Lower lobe of right lung (tissue), 2 donors: ENCODE measurements at places on chromosomes 3 and 15. TPM values are rescaled to one million over a fixed set of nuclear protein-coding genes. Genes with fewer than 3 reads are reported as not detected.

The ABHD5 gene
- total RNA-seq, result 59.2 TPM

The SMCO1 gene
- total RNA-seq, result not detected

The ERC2 gene
- total RNA-seq, result 1.5 TPM

The SCG3 gene
- total RNA-seq, result 0.18 TPM

- no peak overlapping the region for H3K4me3 ChIP-seq
- no peaks in the 10 kb centered on the region for H3K4me1 ChIP-seq
- H3K36me3 ChIP-seq, result no peaks in the 10 kb centered on the region
These were observed 398.5 kb downstream of the ROBO1 start for GRCh38 chr3:79369306-79369705.

DNA sequence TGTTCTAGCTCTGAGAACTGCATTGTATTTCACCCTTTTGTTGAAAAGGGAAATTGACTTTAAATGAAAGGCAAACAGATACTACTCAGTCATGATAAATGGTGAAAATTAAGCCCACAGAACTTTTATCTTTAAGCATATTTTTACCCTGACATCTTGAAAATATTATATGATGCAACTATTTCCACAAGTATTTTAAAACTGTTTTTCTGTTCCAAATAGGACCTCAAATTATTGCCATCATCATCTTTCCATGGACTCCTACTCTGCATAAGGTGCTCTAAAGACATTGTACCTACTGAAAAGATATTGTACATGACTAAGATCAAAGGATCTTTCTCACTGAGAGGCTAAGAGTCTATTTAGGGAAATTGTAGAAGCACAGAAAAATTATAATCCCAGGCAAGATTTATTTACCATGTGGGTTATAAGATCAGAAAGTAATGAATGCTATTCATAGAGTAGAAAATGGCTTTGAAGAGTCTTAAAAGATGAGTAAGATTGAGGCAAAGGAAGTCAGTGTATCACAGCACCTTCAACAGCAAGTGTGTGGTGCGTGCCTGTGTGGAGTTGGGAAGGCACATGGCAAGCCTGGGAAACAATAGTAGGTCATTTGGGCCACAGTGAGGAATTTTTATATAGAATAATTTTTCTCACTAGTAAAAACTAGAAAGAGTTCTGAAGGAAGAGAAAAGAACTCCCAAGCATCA, 68.8 kb downstream of the VGLL3 start:
- peak overlapping the region; percentile 25 for H3K27ac ChIP-seq
- no peaks in the 10 kb centered on the region for H3K27me3 ChIP-seq
- H3K36me3 ChIP-seq, result no peaks in the 10 kb centered on the region
- no peak overlapping the region for H3K4me3 ChIP-seq
- no peaks in the 10 kb centered on the region for H3K4me1 ChIP-seq

DNA sequence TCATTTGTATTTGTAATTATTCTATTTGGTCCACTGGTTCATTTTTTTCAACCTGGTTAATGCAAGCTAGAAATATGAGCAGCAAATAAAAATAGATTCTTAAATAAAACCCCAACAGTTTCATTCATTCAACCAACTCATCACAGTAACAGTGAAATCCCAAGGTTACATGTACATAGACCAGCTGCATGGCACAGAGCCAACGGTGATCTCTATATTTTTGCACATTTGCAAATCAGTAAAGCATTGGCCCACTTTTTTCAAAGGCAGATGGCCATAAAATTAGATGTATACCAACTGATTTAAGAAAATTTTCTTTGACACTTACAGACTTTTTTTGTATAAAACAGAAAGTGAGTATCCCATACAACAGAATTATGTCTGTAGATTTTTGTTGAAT, 49.3 kb downstream of the STRIT1 start:
- no peak overlapping the region for H3K4me3 ChIP-seq
- H3K27me3 ChIP-seq, result no peaks in the 10 kb centered on the region
- no peaks in the 10 kb centered on the region for H3K4me1 ChIP-seq
- no peak for DNase-seq
- H3K27ac ChIP-seq, result no peak overlapping the region

GRCh38 chr3:111956449-111956848, 22.4 kb upstream of the ABHD10 start:
- H3K4me1 ChIP-seq, result peaks cover 6% of the 10 kb centered on the region
- H3K36me3 ChIP-seq, result peaks cover 16% of the 10 kb centered on the region
- no peak for DNase-seq
- no peak overlapping the region for H3K4me3 ChIP-seq
- no peak overlapping the region for H3K27ac ChIP-seq
